ENCODE measurements at places on chromosomes 12 and 14. TPM values are rescaled to one million over a fixed set of nuclear protein-coding genes. Genes with fewer than 3 reads are reported as not detected.

TMEM116 gene
- total RNA-seq, result 37.6 TPM

TAS2R50 gene
- 7.8 TPM for total RNA-seq

TMEM63C gene
- total RNA-seq, result 3.1 TPM

ZNF891 gene
- total RNA-seq, result 2.1 TPM
